ENCODE measurements at places on chromosomes 5 and 9.
A peak's percentile ranks its signal among the peaks of the same experiment; 100 is the strongest.

DNA sequence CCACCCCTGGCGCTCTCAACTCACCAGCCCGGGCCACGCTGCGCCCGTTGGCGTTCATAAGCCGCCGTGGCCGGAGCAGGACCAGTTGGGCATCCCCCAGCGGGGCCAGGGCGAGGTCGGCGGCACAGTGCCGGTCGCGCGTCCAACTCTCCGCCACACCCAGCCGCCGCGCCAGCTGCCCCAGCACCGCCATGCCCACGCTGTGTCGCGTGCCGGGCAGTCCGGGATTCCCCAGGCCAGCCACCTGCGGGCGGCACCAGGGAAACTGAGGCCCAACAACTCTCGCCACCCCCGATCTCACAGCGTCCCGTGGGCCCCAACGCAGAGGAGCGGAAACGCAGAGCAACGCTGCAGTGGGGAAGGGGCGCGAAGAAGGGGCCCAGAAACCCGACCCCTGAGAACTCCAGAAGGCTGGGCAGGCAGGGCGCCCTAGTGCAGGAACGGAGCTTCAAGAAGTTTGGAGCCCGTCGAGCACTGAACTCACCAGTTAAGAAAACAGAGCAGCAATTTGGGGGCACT is 453 bp downstream of the PTRH1 start:
- no peak for DNase-seq

DNA sequence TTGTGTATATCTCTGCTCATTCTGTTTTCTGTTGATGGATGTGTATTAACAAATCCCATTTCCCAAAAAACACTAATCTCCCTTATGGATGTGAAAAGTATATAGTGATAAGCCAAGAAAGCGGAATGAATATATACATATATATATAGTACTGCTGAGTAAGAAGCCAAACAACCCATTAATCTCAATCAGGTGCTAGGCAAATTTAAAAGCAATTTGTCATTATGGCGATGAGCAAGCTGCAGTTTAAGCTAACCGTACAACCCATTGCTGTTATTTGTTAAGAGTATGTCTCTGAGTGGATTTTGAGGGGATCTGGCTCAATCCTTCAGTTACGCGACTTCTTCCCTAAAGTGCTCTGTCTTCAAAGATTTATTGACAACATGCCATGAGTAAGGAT is 640.4 kb upstream of the ARRDC3 start:
- DNase-seq: no peak

- DNase-seq: no peak
These were observed 107.9 kb downstream of the PHF2 start for GRCh38 chr9:93684161-93684765.

DNA sequence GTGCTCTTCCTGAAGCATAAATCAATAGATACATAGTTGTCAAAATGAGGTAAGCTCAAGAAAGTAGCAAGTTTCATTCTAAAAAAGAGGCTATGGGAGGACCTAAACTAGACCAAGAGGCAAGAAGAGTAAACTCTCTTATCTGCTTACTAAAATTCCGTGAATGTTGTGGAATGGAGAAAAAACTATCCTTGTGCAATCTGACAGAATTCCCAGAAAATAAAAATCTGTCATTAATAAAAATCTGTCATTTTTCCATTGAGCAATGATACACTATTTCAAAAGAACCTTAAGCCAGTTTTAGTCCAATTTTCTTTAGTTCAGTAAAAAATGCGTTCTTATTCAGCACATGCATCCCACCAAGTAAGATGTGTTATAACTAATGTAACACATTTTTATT is 15.9 kb upstream of the FANCC start:
- DNase-seq: no peak

- no peak for DNase-seq
These were observed 1860.0 kb upstream of the WWC1 start for GRCh38 chr5:166431456-166431855.

GRCh38 chr5:1368756-1369155 is 23.9 kb upstream of the CLPTM1L start:
- no peak for DNase-seq

GRCh38 chr5:14489643-14490042 is 91.9 kb upstream of the OTULINL start:
- DNase-seq: no peak

- no peak for DNase-seq
These were observed 168.2 kb upstream of the RAI14 start for GRCh38 chr5:34487956-34488355.

- DNase-seq: no peak
These were observed 5.0 kb downstream of the NSMF start for GRCh38 chr9:137454145-137454596.

- DNase-seq: no peak
These were observed 205.5 kb upstream of the EFNA5 start for GRCh38 chr5:107876261-107876660.

GRCh38 chr9:100427366-100428263 is 672 bp downstream of the MSANTD3 start:
- DNase-seq: no peak

DNA sequence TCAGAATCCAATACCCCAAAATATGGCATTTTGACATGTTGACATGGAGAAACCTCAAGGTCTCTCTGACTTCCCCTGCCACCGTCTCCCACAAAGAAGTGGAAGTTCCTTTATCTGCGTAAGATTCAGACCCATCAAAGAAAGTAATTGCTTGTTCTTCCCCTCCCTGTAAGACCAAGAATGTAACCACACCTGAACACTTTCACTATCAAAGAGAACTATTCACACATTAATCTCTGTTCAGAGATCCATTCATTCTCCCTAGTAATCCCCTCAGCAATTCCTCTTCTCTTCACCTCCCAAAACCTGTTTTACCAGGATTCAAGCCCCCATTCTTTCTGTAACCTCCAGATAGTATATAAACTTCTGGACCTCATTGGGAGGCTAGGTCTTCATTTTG is 4.1 kb upstream of the SLC1A1 start:
- no peak for DNase-seq

DNA sequence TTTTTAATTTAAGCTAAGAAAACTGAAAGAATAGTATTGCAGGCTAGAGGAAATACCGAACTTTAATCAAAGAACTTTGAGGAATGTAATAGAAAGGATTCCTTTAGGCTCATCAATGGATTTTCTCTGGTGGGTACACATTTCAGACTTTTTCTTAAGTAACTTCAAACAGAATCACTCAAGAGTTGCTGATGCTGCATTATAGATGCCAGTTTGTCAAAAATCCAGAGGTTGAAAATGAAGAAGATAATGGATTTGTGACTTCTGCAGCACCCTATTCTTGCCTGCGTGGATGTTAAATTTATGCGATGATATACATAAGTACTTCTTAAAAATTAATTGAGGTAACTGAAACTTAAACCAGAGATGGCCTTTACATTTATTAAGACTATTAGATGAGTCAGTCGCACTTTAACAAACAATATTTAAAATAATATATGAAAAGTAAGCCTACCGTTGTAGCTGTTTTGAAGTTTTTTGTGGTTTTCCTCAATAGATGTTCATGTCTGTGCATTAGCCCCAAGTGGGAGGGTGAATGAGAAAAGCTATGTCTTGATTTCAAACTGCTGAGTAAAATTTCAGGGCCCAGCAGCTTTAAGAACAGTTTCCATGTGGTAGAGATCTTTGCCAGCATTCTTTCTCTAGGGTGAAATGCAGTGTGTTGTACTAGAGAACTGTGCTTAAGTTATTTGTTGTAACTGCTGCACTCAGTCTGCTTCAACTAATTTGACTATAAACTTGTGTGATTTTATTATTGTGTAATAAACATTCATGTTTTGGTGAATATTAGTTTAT is at the start of gene OGN:
Gene OGN (minus strand): TSS at position 537 of the 795 bp plus-strand sequence. CDS start 1,171 bp downstream, outside the sequence.
- DNase-seq: no peak

- DNase-seq: no peak
These were observed 34.2 kb downstream of the MTAP start for GRCh38 chr9:21836437-21837161.

DNA sequence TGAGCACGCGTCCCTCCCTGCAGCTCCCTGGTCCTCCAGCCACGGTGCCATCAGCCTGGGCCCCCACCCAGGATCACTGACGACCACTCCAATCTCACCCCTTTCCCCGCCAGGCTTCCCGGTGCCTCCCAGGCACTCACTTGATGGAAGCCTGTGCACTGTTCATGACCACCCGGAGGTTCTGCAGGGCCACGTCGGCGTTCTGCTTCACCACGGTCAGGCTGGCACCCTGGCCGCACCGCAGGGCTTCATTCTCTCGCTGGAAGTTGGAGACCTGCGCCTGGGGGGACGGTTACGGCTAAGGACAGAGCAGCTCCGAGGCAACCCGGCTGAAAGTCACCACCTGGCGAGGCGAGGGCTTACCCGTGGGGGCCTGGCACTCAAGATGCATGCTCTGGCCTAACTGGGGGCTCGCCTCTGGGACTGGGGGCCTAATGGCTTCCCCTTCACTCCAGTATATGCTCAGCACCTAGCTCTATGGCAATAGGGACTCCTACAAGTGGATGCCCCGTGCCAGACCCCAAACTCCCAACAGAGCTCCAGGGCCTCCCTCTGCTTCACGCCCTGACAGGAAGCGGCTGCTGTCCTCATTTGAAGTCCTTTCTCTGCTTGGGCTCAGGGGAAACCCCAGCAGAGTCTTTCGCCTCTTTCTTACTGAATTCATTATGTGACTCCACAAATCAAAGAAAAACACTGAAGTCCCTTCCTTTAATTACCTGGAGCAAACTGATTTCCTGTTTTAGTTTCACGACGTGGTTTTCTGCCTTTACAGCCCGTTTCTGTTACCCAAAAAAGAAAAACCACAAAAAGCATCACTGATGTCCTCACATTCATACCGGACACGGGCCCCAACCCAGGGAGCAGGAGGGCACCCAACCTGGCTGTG is 4.2 kb upstream of the SNAPC4 start:
- DNase-seq: no peak

- DNase-seq: no peak
These were observed 393.5 kb downstream of the BRINP1 start for GRCh38 chr9:118975736-118976135.

DNA sequence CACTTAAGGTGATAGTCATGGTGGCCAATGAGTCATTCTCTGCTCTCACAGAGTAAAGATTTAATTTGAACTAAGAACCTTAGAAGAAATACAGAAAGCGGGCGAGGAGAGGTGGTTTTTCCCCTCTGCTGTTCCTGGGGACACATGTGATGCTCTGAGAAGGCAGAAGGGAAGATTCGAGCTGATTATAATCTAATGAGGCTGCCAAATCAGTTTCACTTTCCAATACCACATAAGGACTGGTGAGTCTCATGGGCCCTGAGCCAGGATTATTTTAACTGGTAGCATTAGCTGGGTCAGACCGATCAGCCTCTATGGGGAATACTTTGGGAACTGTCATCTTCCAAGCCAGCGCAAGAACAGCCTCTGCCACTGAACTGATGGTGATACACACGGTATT is 116.5 kb downstream of the SLC1A3 start:
- DNase-seq: peak; percentile 2

DNA sequence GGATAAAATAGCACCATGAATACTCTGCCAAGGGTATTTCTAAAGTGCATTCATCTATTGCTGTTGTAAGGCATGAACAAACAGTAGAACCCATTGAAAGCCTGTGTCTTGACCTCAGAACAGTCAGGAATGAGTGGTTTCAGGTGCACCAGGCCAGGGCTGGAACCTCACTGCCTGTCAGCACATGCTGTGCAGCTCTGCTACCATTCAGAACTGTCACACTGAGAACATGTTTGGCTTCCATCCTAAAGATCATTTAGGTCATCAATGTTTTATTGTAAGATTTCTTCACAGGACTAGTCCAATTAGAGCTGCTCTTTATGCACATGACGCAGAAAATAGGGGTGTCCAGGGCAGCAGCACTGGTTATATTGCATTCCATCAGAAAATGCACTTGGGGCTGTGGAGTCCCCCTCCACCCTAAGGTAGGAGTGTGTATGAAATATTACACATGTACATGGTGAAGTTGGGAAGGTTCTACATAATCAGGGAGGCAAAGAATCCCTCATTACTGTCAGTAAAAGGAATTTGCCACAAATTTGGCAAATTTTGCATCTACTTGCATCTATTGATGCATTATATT is 408.0 kb downstream of the CTNND2 start:
- no peak for DNase-seq

- DNase-seq: no peak
These were observed 208.3 kb downstream of the MCTP1 start for GRCh38 chr5:95076395-95077185.

GRCh38 chr5:97553604-97554452 is 370.8 kb upstream of the RIOK2 start:
- no peak for DNase-seq

DNA sequence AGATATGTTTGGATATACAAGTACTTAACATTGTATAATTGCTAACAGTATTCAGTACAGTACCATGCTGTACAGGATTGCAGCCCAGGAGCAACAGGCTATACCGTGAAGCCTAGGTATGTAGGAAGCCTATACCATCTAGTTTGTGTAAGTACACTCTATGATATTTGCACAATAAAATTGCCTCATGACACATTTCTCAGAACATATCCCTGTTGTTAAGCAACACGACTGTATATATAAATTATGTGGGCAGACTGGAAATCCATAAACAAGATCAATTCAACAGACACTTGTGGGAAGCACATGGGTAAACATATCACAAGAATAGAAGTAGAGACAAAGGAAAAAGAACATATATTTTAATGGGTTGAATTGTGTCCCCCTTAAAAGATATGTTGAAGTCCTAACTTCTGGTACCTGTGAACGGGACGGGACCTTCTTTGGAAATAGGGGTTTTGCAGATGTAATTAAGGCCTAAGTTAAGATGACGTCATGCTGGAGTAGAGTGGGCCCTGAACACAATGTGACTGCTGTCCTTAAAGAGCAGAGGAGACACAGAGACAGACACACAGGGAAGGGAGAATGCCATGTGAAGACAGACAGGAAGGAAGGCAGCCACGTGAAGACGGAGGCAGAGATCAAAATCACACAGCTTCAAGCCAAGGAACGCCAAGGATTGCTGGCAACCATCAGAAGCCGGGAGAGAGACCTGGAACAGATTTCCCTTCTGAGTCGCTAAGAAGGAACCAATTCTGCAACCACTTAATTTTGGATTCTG is 76.3 kb downstream of the SCAI start:
- no peak for DNase-seq

DNA sequence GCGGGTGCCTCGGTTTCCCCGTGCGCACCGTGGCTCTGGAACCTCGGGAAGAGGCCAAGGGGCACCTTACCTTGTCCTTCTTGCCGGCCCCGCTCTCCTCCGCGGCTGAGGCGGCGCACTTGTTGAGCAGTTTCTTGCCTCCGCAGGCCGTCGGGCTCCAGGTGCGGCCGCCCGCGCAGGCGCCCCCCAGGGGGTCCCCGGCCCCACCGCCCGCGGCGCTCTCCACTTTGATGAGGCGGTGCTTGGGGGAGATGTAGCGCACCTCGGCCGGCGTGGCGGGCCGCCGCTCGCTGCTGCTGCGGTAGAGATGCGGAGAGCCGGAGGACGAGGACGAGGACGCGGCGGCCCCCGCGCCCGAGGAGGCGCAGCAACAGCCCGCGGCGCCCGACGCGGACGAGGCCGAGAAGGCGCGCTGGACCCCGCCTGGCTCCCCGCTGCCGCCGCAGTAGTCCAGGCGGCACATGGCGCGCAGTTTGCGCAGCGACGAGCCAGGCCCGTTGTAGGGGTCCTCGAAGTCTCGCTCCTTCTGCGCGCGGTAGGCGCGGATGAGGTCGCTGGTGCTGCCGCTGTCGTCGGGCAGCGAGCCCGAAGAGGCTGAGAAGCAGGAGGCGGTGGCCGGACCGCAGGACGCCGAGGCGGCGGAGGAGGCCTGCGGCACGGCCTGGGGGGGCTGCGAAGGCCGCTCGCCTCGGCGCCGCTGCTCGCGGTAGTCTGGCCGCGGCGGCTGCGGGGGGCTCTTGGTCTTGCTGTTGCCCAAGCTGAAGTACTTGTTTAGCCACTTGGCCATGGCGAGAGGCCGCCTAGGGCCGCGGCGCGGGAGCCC is 957 bp downstream of the SHB start:
- DNase-seq: no peak

Measured in bone marrow (tissue), 2 donors.